ENCODE measurements at places on chromosomes 6 and 20.

DNA sequence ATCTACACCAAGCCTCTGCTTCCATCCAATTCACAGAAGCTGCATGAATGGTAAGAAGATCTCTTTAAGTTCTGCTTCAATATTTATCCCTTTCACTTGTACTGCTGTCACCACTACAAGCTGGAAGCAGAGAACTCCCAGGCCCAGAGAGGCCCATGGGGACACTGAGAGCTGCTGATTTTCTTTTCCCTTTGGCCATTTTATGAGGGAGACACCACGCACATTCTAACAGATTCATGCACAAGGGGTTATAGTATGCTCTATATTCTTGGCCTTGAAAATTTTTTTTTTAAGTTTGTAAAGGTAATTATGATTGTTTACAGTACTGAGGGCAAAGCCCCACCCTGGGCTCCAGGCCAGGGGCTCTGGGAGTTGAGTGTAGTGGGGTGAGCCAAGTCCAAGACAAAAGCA, 88.4 kb downstream of the MYB start:
- DNase-seq = no peak

- no peak for DNase-seq
These were observed 289.4 kb downstream of the THBS2 start for GRCh38 chr6:168964138-168964835.

DNA sequence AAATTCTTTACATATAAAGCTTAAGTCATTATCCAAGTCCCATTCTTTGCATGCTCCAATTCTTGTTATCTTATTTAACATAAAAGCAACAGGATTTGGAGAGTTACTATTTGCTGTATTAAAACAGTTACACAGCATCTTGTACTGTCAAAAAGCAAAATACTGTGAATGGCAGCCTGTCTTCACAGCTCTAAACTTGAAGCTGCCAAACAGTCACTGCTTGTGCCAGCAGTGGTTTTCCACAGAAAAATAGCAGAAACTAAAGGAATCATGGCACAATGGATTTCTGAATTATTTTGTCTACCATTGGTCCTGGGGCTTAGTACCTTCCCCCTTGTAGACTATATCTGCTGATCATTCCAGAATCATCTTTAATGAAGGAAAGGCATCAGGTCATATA, 107.5 kb downstream of the SESN1 start:
- no peak for DNase-seq

DNA sequence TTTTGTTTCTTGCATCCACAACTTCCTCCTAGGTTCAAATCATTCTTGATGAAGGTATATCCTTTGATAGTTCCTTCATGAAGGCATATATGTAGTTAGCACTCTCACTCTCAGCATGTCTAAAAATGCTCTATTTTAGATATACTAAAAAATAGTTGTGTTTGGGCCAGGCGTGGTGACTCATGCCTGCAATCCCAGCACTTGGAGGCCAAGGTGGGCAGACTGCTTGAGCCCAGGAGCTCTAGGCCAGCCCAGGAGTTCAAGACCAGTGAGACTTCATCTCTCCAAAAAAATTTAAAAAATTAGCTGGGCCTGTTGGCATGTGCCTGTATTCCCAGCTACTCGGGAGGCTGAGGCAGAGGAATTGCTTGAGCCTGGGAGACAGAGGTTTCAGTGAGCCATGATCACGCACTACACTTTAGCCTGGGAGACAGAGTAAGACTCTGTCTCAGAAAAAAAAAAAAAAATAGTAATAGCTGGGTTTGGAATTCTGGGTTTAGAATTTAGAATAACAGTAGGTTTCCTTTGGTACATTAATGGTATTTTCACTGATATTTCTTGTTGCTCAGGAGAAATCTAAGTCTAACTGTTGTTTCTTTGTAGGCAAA, 7.0 kb downstream of the SERAC1 start:
- no peak for DNase-seq

- DNase-seq = no peak
These were observed 148.4 kb downstream of the TBXT start for GRCh38 chr6:166019214-166019613.

DNA sequence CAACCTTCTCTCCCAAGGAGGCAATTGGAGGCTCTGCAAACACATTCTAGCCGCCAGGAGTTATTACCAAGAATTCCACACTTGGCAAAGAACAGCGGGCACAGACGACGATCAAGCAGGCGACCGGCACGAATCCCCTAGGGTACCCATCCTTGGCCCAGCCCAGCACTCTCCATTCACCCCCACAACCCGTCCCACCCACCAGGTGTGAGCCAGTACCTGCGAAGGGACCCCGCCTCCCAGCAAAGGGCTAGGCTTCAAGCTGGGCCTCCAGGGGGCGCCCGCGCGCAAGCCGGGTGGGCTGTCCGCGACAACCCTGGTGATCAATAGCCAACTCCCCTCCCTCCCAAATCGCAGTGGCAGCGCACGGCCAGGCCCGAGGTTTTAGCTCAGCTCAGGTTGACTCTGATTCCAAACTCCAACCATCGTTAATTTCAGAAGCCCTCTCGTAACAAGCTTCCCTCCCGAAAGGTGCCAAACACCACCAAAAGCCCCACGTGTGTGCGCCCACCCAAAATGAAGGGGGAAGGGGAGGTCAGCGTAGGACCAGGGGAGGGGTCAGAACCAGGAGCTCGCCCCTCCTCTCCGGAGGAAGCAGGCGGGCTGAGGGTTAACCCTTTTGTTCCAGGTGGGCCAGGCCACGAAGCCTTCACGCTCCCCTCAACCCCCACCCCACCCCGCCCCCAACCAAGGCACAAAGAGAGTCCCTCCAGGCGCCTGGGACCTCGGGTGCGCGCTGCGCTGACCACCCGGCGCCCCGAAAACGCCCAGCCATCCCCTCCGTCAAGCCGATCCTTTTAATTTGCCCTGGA, 2.1 kb downstream of the SALL4 start:
- peak; percentile 69 for DNase-seq

- DNase-seq = no peak
These were observed 21.6 kb downstream of the MGME1 start for GRCh38 chr20:17990278-17990972.

GRCh38 chr20:63392465-63393365, 31.6 kb upstream of the CHRNA4 start:
- DNase-seq = no peak

DNA sequence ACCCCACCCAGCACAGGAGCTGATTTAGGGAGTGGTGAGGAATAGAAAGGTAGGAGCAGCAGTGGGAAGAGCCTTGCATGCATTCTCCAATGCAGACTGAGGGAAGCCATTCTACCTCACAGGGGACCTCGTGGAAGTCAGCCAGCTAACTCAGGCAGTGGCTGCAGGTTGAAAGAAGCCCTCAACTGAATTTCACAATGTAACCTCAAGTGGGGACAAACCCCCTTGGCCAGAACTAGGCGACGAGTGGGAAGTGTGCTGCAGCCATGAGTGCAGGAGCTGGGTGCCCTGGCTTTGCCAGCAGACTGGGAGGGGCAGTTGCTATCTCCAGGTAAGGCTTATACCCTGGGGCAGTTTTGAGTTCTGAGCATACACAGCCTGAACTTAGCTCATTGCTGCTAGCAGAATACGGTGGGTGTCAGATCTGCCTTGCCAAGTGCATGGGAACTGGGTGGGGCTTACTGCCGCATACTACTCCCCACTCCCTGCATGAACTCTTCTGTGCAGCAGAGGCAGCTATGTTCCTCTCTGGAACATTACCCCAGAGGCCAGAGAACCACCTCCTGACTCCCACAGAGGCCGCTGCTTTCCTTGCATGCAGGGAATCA, 126.5 kb downstream of the CDK19 start:
- DNase-seq = no peak

DNA sequence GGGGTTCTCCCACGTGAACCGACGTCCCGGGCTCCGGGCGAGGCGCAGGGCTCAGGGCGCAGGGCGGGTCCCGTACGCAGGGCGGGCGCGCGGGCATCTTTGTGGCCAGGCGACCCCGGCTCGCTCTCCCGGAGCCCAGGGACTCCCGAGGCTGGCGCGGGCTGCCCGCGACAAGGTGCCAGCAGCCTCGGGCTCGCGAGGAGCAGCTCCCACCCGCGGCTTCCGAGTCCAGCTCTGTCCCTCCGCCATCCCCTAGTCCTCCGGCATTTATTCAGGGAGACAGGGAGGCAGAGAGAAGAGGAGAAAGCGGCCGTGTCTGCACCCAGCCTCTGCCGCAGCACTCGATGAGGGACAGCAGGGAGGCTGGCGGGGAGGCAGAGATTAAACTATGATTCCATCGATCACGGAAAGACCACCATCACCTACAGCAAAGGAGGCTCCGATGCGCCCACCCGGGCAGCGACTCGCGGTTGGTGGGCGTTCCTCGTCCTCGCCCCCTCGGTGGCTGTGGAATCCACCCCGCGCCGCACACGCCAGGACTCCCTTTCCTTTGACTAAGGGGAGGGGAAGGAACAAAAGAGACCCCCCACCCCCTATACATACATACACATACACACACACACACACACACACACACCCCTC, 1.1 kb downstream of the RGS17 start:
- no peak for DNase-seq

DNA sequence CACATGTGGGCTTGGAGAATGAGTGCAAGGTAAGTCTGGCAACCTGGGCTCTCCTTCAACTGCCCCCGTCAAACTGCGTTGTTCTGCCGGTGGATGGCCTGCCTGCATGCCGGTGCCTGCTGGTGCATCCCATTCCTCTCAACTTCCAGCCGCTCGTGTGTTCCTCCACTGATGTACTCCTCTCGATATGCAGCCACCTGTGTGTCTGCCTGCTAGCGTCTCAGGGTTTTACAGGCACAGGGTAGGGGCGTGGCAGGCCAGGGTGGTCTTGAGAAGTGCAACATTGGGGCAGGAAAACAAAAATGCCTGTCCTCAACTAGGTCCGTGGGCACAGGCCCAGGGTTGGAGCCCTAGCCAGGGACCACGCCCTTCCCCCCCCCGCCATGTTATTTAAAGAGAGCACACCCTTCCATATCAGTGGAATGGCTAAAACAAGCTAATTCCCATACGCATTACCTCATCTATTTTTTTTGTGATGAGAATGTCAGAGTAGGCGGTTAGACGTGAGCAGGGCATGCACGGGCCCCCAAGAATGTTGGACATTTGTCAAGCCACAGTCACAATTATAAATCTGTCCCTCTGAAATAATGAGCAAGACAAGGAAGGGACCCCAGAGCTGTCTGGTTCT, 33.2 kb downstream of the SERPINB6 start:
- no peak for DNase-seq

- no peak for DNase-seq
These were observed 126.7 kb downstream of the UNC5CL start for GRCh38 chr6:40912158-40912946.

- peak; percentile 42 for DNase-seq
These were observed 381.9 kb downstream of the C6orf118 start for GRCh38 chr6:164927288-164928056.

DNA sequence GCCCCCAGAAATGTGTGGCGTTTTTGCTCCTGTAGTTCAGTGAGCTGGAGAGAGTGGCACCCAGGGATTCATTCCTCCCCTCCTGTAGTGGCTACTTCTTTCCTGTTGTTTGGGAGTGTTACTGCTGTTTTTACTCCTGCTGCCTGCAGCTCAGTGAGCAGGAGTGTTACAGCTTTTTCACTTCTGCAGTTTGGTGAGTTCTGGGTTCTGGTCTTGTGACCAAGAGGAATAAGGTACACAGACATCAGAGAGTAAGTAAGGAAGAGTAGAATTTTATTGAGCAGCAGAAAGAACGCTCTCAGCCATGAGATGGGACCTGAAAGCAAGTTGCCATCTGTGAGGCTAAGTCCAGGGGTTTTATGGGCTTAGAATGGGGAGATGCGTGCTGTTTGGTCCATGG, 966.3 kb upstream of the CITED2 start:
- DNase-seq = no peak

- DNase-seq = no peak
These were observed 11.9 kb upstream of the TGM3 start for GRCh38 chr20:2283706-2284423.

DNA sequence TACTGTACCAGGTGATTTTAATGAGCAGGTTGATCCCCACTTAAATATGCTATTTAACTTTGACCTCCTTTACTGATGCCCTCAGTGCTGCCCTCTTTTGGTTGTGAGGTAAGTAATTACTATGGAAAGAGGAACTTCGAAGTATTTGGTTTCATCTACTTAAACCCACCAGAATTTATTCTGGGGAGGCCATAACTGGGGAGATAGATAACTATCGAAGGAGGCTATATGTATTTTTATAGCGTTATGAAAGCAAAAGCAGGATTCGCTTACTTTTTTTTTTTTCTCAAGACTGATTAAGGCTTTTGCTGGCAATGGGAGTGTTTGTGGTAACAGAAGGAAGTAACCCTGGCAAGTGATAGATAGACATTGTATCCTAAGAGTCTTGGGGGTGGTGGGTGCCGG, 168.9 kb upstream of the CENPW start:
- no peak for DNase-seq

DNA sequence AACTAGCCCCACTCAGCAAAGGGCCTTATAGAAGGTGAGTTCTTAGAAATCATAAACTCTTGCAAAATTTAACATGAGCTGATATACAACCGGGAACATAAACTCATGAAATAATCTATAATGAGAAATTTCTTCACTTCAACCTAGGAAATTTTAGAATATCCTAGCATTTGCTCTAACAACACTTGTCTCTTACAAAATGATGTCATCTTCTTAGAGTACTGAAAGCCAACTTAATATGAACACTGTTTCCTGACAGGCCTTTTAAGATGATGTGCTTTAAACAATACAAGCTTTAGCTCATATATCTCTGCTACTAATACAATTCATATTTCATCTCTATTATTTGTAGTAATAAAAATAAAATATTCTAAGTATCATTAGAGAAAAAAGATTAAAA, 932 bp downstream of the PACRG start:
- DNase-seq = no peak

DNA sequence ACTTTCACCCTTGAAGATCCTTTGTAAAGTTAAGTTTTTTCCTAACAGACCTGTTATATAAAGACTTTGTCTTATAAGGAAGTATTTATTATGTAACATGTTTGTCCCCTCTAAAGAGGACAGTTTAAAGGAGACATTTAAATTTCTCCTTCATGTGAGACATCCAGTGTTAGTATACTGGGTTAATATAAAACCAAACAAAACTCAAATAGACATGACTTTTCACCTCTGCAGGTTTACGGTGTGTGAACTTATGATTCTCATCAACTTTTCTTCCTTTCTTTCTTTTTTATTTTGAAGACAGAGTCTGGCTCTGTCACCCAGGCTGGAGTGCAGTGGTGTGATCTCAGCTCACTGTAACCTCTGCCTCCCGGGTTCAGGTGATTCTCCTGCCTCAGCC, 17.4 kb upstream of the MPC1 start:
- DNase-seq = no peak

DNA sequence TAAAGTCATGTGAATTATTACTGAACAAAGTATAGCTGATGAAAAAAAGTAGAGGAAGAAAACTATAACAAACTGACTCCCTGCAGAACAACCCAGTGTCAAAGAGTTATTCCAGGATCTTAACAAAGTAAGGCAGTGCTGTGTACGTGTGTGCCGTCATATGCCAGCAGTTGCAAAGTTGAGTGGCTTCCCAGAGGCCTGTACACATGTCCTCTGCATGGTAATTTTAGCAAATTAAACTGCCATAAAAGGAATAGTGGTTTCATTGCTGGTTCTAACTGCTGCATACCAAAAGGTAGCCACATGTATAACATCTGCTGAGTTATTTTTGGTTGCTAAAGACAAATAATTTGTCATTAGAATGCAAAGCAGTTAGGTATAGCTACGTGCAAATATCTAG, 44.8 kb downstream of the RIPOR2 start:
- DNase-seq = no peak
